Stimulated activated CD8-positive, alpha-beta memory T cell treated with anti-CD3 and anti-CD28 coated beads, Interleukin-2, amount 100 ng/mL, for 1 hour (primary cell): ENCODE measurements at places on chromosomes 3 and 15.

- DNase-seq, result no peak
Measured at GRCh38 chr3:71206305-71207165, 377.0 kb downstream of the FOXP1 start.

GRCh38 chr3:183178512-183178832 is 15.9 kb upstream of the LAMP3 start:
- no peak for DNase-seq

GRCh38 chr15:73573037-73573436 is 60.2 kb downstream of the NPTN start:
- DNase-seq, result no peak

GRCh38 chr3:163196815-163197374 is 1700.3 kb downstream of the OTOL1 start:
- no peak for DNase-seq

DNA sequence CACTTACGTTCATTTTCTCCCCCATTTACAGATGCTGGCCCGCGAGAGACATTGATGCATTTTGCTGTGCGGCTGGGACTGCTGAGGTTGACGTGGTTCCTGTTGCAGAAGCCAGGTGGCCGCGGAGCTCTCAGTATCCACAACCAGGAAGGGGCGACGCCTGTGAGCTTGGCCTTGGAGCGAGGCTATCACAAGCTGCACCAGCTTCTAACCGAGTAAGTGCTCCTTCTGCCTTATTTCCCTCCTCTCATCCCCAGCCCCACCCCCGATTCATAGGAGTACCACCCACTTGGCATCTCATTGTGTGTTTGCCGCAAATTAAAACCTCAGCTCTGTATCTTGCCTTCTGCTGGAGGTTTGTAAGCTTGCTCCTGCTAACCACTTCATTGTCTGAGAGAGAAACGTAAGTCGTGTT is 163.3 kb downstream of the AKAP13 start:
- DNase-seq, result peak; percentile 4

DNA sequence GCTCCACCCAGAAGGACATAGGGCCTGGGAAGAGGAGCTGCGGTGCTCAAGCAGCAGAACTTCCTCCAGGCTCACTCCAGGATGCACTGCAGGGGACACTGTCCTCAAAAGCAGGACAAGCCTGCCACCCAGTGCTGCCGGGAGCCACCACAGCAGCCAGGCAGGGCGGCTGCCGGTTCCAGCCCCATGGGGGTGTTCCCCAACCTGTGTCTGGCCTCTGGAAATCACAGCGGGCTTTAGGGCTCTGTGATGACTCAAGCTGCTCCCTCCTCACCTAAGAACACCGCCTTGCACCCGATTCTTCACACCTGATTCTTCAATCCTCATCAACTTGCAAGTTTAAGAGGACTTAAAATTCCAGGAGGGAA is 71.9 kb upstream of the SLC6A11 start:
- no peak for DNase-seq

DNA sequence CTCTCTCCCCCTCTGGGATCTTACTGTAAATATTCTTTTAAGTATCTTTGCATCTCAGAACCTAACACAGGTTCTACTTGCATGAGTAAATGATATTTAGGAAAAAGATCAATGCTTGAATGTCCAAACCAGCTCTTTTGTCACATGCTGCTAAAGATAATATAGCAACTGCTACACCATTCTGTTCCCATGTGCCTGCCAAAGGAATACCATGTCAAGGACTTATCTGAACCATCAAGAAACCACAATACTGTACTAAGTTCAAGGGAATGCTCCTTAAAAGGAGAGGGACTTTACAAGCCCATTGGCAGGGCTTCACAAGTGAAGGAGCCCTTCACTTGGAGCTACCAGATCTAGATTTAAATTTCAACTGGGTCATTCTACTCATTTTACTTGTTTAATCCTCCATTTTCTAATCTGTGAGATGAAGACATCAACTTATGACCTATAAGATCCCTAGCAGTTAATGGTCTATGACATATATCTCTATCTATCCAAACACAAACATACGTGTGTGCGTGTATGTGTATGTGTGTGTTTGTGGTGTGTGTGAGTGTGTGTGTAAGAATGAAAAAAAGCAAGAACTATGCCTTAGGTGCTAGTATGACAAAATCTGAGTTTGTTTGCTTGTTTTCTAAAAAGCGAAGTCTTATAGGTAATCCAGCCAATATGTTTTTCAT is 13.0 kb upstream of the SEC62 start:
- DNase-seq, result no peak

GRCh38 chr3:170050753-170051152 is 13.0 kb downstream of the GPR160 start:
- DNase-seq, result no peak

DNA sequence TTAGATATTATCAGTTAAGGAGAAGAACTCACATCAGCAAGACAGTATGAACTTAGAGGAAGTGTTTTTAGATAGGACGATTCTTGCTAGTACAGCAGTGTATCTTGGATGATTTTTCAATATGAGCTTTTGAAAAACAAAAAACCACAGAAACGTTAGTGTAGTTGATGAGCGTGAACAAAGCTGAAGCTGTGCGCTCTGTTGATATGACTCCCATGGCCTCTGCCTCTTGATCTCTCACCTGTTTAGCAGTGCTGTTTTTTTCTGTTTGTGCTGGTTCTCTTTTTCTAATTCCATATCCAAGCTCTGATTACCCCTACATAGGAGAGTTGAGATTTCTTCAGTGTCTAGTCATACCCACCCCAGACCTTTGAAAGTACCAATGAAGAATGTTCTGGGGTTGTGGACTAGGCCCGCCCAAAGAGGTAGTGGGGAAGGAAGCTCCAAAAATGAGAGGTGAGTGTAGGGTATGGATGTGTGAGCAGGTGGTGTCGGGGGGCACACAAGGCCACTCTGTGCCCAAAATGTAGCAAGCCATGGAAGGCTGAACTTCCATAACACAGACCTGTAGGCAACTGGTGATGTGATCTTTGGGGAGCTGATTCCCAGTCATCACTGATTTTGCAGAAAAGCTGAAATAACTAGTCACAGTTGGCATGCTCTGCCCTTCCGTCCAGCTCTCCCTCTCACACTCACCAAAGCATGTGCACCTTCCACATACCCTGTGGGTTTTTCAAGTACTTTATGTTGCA is 20.0 kb upstream of the CMTM7 start:
- no peak for DNase-seq

DNA sequence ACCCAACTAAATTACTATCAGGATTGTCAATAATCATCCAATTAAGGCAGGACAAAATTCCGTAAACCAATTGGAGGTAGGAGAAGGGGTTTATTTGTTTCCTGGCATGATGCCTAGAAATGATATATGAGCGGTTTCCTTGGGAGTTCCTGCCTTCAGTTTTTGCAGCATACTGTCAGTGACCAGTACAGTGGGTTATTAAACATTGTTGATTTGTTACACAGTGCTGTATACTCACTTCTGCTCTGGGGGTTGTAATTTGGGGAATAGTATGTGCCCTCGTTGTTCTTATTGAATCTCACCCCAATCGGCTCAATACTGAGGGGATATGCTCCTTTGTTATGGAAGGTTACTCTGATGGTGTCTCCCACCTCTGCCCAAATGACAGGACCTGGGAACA is 22.2 kb downstream of the CP start:
- no peak for DNase-seq

DNA sequence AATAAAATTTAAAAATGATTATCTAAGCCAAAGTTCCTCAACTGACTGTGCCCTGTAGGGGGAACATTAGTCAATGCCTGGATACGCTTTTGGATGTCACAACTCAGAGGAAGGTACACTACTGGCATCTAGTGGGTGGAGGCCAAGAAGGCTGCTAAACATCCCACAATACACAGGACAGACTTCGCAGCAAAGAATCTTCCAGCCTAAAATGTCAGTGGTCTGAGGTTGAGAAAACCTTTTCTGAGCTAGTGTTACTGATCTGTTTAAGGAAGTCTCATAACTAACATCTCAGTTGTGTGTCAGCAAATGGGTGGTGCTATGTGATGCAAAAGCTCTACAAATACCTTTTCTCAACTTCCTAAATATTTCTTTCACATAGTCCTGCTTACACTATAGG is 20.9 kb upstream of the LDHAL6B start:
- DNase-seq, result no peak

DNA sequence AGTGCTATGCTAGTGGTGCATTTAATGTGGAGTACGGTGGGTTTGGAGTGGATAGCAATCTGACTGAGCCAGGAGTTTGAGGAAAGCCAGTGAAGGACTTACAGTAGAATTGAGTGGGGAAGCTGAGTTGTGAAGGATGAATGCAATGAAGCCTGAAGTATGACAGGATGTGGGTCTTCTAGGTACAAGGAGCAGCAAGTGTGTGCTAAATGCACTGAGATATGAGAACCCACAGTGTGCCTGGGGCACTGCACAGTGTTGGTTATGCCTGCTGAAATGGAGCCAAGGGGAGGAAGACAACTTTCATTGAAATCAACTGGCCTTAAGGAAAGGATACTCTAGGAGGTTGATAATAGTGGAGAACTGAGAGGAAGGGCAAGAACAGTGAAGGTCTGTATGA is 105.5 kb upstream of the MRPL3 start:
- DNase-seq, result no peak

GRCh38 chr3:186653080-186653707 is 12.6 kb upstream of the HRG start:
- no peak for DNase-seq

GRCh38 chr15:87682527-87682926 is 574.0 kb downstream of the NTRK3 start:
- no peak for DNase-seq

GRCh38 chr3:57943525-57944495 is 64.4 kb upstream of the FLNB start:
- DNase-seq, result no peak

GRCh38 chr15:54979964-54980363 is 216.8 kb downstream of the RSL24D1 start:
- DNase-seq, result no peak

GRCh38 chr3:128149650-128150049 is 3.6 kb upstream of the EEFSEC start:
- no peak for DNase-seq

DNA sequence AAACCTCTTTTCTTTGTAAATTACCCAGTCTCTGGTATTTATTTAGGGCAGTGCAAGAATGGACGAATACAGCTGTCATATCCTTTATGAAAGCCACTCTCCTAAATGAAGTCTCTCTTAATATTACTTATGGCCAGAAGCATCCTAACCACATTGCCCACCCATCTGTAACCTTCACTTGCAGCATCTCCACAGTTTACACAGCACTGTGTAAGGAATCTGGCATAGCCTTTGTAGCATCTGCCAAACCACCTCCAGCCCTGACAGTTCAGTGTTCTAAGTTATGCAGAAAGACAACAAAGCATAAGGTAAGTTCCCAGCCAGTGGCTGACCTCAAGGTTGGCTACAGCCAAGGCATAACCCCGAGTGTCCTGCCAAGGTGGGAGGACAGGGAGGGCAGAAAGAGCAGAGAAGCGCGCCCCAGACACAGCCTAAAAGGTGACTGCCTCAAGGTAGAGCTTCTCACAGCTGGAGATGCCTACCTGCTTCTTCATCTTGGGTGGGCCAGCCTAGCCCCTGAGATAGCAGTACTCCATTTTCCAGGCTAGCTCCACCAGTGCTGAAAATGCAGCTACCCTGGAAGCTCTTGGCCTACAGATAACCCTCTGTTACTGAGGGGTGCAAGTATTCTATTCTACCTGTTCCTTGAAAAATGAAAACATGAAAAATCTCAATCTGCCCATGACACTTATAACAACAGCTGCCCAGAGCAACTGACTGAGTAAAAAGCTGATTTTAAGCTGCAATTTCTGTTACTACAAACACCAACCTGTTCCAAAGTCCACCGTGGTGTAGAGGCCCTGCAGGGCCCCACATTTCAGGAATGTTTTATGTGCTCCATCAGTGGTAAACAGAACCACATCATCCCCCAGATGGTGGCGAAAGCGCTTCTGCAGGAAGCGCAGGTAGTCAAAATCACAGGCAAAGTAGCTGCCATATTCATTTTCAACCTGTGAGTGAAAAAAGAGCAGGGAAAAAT is 39.3 kb downstream of the GLB1 start:
- no peak for DNase-seq

DNA sequence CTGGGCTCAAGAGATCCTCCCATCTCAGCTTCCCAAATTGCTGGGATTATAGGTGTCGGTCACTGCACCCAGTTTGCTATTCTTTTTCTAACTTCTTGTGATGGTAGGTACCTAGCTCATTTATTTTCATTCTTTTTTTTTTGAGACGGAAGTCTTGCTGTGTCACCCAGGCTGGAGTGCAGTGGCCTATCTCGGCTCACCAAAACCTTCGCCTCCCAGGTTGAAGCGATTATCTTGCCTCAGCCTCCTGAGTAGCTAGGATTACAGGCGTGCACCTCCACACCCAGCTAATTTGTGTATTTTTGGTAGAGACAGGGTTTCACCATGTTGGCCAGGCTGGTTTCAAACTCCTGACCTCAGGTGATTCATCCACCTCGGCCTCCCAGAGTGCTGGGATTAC is 30.1 kb upstream of the RAD51 start:
- no peak for DNase-seq

GRCh38 chr3:140522653-140523380 is 155.0 kb upstream of the TRIM42 start:
- no peak for DNase-seq

GRCh38 chr3:78645628-78646310 is 1122.0 kb downstream of the ROBO1 start:
- DNase-seq, result no peak

GRCh38 chr3:12400616-12401194 is 83.6 kb upstream of the TSEN2 start:
- no peak for DNase-seq
